ENCODE measurements at places on chromosomes 12 and 14. TPM values are rescaled to one million over a fixed set of nuclear protein-coding genes. Genes with fewer than 3 reads are reported as not detected.

- DNase-seq, result no peak
Measured at GRCh38 chr12:106197906-106198623, 49.8 kb downstream of the CKAP4 start.

GRCh38 chr12:5309654-5310053 is 122.3 kb upstream of the NTF3 start:
- peak; percentile 7 for DNase-seq

DNA sequence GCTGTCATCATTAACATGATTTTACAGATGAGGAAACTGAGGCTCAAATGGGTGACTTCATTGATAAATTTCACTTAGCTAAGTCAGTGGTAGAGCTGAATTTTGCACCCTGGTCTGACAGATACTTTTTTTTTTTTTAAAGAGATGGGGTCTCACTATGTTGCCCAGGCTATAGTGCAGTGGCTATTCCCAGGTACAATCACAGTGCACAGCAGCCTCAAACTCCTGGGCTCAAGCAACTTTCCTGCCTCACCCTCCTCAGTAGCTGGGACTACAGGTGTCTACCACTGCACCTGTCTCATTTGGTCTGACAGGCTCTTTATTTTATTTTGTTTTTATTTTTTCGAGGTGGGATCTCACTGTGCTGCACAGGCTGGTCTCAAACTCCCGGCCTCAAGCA is 24.2 kb upstream of the CORO1C start:
- DNase-seq, result no peak

GRCh38 chr12:110431957-110432587 is 18.1 kb downstream of the ARPC3 start:
- no peak for DNase-seq

DNA sequence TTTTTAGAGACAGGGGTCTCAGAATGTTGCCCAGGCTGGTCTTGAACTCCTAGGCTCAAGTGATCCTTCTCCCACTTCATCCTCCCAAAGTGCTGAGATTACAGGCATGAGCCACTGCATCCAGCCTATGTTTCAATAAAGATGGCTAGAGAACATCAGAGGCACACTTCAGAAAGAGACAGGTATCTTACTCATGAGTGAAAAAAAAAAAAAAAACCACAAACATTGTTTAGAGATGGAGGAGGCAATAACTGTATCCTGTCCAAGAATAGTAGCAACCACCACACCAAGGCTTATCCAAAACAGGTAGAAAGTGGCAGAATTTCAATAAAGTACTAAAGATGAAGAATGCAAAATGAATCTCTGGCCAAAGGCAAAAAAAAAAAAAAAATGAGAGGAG is 30.3 kb downstream of the EEA1 start:
- DNase-seq, result no peak

- DNase-seq, result no peak
Measured at GRCh38 chr14:64680013-64680713, 24.1 kb upstream of the PLEKHG3 start.

DNA sequence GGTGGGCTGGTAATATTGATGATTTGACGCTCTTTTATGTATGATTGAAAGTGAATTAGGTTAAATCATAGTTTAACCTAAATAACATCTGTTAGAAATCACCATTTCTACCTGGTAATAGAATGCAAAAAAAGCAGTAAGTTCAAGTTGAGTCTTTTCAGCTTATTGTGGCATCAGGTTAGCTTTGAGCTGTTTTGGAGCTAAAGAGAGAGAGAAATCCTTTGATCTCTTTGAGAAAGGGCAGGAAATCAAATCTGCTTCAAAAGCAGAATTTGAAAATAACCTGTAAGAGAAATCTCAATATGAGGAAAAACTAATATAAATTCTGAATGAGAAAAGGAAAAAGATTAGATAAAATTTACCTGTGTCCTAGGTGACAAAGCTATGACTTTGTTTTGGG is 62.2 kb downstream of the CKB start:
- DNase-seq, result no peak

GRCh38 chr12:49098035-49098451 is 3.4 kb upstream of the DHH start:
- DNase-seq, result no peak

DNA sequence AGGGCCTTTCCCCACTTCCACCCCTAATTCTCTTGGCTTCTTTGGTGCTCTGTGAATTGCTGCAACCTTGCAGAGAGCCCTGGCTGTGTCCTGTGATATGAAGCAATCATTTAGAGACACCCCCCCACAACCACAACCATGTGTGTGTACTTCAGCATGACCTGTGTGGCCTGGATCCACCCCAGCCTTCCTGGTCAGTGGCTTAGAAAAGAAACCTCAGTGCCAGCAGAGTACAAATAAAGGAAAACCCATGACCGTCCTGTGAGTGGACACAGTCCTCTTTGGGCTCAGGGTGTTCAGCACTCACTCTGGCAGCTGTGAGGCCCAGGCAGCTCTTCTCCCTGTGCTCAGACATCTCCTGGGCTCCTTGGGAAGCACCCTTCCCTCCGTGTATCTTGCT is 206.6 kb upstream of the DIO3 start:
- DNase-seq, result no peak

DNA sequence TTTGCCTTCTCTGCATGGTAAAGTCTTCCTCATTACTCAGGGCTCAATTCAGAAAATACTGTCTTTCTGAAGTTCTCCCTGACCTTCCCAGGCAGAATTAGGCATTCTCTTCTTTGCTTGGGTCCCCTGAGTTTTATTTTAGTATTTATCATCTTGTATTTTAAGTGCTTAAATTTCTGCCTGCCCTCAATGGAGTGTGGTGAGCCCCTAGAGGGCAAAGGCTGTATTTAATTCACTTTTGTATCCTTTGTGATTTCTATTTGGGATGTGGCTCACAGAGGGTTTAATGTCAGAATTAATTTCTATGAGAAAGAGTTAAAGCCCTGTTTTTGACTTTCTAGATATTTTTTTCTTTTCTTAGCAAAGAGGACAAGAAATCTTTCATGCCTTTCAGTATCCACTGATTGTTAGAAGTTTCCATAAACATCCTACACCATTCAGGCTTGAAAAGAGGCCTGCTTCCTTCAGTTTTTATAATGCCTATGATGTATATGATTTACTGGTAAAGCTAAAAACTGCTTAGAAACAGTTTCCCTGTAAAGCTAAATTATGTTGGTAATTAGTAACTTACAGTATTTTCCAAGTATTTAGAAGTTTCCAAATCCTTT is 55.6 kb upstream of the PTPRB start:
- no peak for DNase-seq

Gene GPR162
- total RNA-seq, result 19.6 TPM

Gene LBHD2
- not detected for total RNA-seq

Gene CCDC85C
- 16.5 TPM for total RNA-seq

Gene MFAP5
- 7.7 TPM for total RNA-seq

Gene STAB2
- total RNA-seq, result 2.4 TPM

Gene SOAT2
- total RNA-seq, result 0.13 TPM

Gene LPAR5
- 3.0 TPM for total RNA-seq

Gene SPATA7
- 6.2 TPM for total RNA-seq

Gene CLEC2B
- total RNA-seq, result 19.7 TPM

Gene PRR4
- 0.71 TPM for total RNA-seq

Gene ACOT4
- total RNA-seq, result 1.3 TPM

Gene PRH2
- total RNA-seq, result not detected

Gene ZFYVE1
- total RNA-seq, result 19.2 TPM

Gene FAIM2
- total RNA-seq, result not detected

Gene ATL1
- 4.9 TPM for total RNA-seq

Measured in upper lobe of left lung (tissue), 6 donors.